Endodermal cell (in vitro differentiated cells): ENCODE measurements at places on chromosomes 3 and 15.

- DNase-seq = no peak
Observed at GRCh38 chr3:76352511-76353284, 567.3 kb upstream of the ZNF717 start.

- DNase-seq = no peak
Observed at GRCh38 chr3:186200726-186201125, 91.8 kb upstream of the ETV5 start.

- DNase-seq = peak; percentile 41
Observed at GRCh38 chr3:193827040-193827669, 234.1 kb downstream of the OPA1 start.

- DNase-seq = no peak
Observed at GRCh38 chr3:13307041-13307440, 113.1 kb downstream of the NUP210 start.

DNA sequence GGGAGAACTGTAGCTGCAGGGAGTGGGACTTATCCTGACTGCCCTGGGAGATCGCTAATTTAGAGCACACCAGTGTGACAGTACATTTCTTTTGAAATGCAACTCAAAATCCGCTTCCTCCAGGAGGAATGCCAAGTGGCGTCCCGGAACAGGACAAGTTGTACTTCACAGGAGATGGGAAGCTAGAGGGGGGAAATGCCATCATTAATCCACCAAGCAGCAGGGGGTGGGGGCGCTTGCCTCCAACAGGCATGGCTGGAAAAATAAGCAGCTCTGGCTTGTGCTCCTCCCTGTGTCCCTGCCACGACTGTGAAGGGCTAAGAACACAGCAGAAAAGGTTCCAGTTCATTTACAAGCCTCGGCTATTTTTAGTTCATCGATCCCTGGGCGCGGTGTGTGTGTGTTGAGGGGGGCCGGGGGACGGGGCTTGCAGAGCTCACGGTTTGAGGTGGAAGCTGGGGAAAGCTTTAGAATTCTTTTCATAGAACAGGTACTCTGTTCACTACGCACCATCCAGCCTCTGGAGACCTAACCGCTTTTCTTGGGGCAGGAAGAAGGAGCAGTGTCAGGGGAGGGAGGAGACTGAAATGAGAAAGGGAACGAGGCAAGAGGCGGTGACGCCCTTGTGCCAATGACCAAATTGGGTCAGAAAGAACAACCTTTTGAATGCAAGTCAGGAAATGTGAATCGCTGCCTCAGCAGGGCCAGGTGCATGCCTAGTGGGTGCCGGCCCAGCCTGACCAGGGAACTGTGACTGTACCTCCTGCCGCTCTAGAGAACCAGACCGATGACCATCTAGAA lies 51.8 kb upstream of the DGKG start:
- DNase-seq = peak; percentile 74

- no peak for DNase-seq
Observed at GRCh38 chr3:10845001-10845761, 29.2 kb downstream of the SLC6A11 start.

- no peak for DNase-seq
Observed at GRCh38 chr15:24146251-24146650, 459.1 kb upstream of the NDN start.

DNA sequence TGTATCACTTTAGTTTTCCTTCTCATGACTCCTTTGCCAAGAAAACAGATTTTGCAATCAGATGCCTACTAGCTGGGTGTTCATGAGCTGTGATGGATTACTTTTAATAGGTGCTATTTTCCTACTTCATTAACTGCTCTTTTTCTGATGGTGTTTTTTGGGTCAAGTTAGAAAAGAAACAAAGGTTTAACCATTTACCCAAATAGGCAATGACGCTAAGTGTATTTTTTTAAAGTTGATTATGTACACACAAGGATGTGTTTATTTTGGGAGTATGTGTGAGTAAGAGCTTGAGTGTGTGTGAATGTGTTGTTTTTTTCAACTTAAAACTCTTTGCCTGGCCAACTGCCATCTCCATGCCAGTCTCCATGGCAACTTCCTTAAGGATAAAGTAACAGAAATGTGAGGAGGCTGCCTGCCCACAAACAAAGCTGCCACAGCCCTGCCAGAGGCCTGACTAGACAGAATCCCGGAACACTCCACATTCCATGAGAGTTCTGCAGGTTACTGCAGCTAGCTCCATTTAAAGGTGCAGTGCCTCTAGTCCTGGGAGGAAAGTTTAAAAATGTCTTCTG lies 215.6 kb upstream of the RBMS3 start:
- peak; percentile 70 for DNase-seq

GRCh38 chr15:75651810-75652543 lies 4.3 kb downstream of the SNX33 start:
- DNase-seq = no peak

GRCh38 chr3:3851621-3852323 lies 52.5 kb downstream of the LRRN1 start:
- no peak for DNase-seq

DNA sequence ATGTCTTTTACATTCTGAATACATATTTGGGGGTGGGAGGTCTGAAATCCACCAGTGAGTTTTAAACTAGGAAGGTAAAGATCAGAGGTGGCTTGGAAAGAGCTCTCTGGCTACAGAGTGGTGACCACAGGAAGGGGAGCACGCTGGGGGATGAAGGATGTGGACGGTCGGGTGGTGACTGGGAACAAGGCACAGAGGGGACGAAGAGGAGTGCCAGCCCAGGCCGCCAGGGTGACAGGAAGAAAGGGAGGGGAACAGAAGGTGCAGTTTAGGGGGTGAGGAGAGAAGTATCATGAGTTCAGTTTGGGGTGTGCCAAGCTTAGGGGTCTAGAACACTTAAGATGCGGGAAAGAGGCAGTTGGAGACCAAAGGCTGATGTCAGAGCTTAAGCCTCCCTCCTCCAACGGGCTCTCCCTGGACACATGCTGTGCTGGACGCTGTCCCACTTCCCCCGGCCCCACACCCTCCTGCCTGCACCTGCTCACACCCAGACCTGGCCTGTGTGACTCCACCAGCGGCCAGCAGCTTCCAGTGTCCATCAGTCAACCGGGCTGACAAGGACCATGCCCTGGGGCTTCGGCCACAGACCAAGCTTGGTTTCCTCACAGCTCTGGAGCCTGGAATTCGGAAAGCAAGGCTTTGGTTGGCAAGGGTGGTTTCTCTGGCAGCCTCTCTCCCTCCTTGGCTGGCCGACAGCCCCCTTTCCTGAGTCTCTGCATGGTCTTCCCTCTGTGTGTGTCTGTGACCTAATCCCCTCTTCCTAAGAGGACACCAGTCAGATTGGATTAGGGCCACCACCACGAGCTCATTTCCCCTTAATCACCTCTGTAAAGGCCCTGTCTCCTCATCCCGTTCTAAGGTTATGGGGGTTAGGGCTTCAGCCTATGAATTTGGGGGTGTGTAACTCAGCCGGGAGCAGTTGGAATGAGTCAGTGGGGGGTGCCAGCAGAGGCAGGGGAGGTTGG lies 120.4 kb upstream of the IQSEC1 start:
- DNase-seq = no peak

- DNase-seq = no peak
Observed at GRCh38 chr3:140441006-140441405, 236.9 kb upstream of the TRIM42 start.

DNA sequence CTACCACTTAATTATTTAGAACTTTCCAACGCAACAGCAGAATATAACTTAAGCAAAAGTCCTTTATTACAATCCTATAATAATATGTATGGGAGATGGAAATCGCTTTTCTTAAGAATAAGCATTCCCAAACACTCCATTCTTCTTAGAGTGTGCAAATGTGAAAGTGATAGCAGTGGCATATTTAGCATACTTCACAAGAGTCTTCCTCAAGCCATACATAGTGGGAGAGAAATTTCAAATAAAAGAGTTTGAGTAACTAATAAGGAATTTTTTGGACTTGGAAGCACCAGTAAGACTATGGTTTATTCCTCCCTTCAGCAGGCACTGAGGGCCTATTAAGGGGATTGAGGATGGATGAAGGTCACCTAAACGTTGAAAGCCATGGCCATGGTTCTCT lies 22.1 kb upstream of the BNC1 start:
- no peak for DNase-seq

GRCh38 chr15:78133801-78134200 lies 2.6 kb upstream of the CIB2 start:
- no peak for DNase-seq

DNA sequence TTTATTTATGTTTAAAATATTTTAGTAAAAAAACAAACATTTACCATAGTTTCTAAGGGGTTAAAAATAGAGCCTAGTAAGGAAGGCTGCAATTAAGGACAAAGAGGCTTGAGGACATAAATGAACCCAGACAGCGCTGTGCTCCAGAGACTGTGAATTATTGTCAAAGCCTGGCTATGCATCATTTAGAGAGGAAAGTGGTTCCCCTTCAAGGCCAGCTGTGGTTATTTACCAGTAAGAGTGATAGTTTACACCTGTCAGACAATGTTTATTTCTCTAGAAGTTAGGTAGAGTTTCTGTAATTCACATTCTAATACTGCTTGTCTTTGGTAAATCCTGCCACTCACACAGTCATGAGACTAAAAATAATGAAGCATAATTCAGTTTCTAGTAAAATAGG lies 32.4 kb upstream of the PIK3R4 start:
- no peak for DNase-seq

- DNase-seq = no peak
Observed at GRCh38 chr3:38853011-38853410, 37.0 kb upstream of the SCN10A start.

- DNase-seq = no peak
Observed at GRCh38 chr3:113597596-113598354, 65.4 kb downstream of the SIDT1 start.

GRCh38 chr3:33426068-33426467 lies 14.1 kb downstream of the UBP1 start:
- DNase-seq = peak; percentile 78

- peak; percentile 79 for DNase-seq
Observed at GRCh38 chr15:96322536-96323318, 7.8 kb upstream of the NR2F2 start.

- peak; percentile 80 for DNase-seq
Observed at GRCh38 chr3:150370122-150370602, 37.9 kb upstream of the TSC22D2 start.

- DNase-seq = no peak
Observed at GRCh38 chr3:22728406-22728805, 474.7 kb upstream of the UBE2E2 start.

GRCh38 chr15:52112203-52112750 lies 298 bp downstream of the BCL2L10 start:
- peak; percentile 72 for DNase-seq

GRCh38 chr3:171347301-171348039 lies 112.7 kb downstream of the TNIK start:
- DNase-seq = no peak

DNA sequence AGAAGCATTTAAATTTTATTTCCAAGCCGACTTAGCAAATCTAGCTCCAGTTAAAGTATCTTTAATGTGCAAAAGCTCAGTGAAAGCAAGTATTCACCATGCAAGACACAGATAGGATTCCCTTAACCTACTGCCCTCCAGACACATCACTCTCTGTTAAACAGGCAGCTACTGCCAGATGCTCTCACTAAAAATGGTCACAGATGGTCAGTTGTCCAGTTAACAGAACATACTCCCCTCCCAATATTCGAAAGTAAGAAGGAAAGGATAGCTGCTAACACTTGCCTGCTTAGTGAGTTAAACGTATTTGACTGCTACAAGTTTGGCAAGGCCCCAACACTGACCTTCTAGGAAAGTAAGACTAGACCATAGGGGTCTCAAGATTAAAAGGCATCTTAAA lies 73.7 kb downstream of the PRTG start:
- no peak for DNase-seq

GRCh38 chr3:170641510-170642236 lies 55.8 kb upstream of the SLC7A14 start:
- DNase-seq = no peak

GRCh38 chr3:177679568-177680471 lies 482.5 kb upstream of the TBL1XR1 start:
- DNase-seq = no peak

GRCh38 chr3:83317605-83318004 lies 1556.2 kb upstream of the GBE1 start:
- DNase-seq = peak; percentile 49

DNA sequence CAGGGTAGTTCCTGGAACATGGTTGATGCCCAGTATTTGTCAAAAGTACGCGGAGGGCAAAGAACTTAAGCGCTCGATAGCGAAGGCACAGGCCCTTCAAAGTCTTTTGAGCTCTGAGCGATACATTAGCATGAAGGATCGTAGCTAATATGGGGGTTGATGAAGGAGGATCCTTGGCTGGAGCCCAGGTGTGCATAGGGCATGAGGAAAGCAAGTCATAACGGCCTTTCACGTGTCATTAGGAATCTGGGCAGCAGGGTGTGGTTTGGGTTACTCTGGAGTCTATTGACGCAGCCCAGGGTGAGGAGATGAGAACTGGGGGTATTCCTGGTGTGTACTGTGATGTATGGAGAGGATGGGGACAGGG lies 31.7 kb downstream of the SPINK8 start:
- DNase-seq = no peak

GRCh38 chr15:95948411-95948810 lies 382.1 kb upstream of the NR2F2 start:
- DNase-seq = no peak

- DNase-seq = no peak
Observed at GRCh38 chr3:196559826-196560225, 8.5 kb downstream of the WDR53 start.

- no peak for DNase-seq
Observed at GRCh38 chr15:60994963-60995475, 234.1 kb downstream of the RORA start.

GRCh38 chr3:117734496-117734895 lies 1024.9 kb downstream of the TUSC7 start:
- DNase-seq = no peak

DNA sequence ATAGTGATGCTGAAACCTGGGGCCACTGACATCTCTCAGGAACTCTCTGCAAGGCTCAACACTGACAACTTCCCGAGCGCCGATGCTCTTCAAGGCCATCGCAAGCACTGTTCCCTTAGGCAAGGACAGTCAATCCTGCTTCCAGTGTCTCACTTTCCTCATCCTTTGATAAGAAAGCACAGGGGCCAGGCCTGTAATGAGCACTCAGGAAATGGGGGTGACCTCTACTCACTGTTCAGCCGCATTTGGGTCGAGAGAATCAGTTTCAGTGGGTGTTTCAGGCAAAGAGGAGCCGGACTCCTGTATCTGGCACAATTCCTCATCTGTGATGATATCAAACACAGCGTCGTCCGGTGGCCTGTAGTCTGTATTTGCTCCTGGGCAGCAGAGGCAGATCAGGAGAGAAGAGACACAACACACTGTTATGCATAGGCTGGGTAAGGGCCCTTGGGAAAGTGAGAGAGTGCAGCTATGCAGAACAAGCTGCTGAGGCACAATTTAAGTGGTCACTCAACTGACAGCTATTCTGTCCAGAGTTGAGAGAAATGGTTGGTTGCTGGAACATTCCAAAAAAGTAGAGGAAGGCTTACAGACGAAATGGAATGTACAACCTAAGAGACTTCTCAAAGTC lies 11.9 kb downstream of the CXCR6 start:
- no peak for DNase-seq

DNA sequence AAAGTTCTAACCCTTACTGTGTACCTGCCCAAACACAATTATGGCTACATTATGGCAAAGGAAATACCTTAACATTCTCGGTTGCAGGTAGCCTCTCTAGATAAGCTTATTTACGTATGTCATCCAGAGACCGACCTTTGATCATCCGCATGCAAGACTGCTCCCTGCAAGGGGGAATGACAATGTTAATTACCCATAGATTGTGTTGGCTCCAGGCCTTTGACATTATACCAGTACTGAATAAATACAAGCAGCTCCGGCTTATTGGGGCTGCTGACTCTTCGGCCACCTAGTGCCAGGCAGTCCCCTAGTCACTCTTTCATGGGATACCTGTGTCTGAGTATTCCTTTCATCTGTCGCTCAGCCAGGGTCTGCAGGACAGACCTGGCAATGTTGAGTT lies 223.5 kb downstream of the DTWD1 start:
- DNase-seq = no peak
